ENCODE measurements at places on chromosomes 7 and 10.

DNA sequence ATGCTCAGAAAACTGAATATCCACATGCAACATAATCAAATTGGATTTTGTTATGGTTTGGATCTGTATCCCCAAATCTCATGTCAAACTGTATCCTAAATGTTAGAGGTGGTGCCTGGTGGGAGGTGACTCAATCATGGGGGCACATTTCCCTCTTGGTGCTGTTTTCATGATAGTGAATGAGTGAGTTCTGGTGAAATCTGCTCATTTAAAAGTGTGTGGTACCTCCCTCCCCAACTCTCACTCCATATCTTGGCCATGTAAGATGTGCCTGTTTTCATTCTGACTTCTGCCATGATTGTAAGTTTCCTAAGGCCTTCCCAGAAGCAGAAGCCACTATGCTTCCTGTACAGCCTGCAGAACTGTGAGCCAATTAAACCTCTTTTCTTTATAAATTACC is 239.6 kb upstream of the KLF14 start:
- no peak for DNase-seq

GRCh38 chr7:127754457-127754856 is 102.5 kb downstream of the SND1 start:
- no peak for DNase-seq

DNA sequence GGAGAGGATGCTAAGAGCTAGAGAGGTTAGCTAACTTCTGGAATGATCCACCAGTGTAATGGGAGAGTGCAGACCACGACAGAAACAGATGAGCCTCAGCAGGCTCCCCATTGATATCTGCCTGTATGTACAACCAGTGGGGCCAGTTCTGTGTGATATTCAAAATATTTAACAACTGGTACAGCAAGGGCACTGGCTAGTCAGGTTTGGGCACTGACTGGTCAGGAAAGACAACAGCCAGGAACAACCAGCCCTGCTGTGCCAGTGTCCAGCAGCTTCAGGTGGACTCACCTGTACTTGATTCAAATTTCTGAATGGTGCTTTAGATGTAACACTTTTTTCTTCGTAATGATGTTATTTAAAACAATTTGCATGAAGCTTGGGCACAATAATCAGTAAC is 5.9 kb upstream of the TRIL start:
- no peak for DNase-seq

DNA sequence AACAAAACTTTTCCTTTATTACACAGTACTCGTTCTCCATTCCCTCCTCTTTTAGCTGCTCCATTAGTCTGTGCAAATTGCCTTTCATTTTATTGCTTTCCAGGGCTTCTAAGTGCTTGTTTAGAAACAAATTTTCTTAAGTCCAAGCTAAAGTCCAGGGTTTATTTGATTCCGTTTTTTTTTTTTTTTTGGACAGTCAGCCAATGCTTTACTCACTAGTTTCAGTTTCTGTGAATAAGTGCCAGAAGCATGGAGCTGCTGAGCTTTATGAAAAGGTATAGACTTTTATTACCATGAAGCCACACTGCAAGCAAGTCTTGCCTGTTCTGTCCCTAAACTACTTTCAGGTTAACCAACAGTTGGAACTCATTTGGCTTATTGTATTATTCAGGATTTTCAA is 455.0 kb downstream of the GFRA1 start:
- DNase-seq = no peak

GRCh38 chr10:96346295-96346694 is 12.5 kb downstream of the OPALIN start:
- DNase-seq = no peak

- no peak for DNase-seq
These were observed 89.5 kb downstream of the FAM53B start for GRCh38 chr10:124654686-124655085.

DNA sequence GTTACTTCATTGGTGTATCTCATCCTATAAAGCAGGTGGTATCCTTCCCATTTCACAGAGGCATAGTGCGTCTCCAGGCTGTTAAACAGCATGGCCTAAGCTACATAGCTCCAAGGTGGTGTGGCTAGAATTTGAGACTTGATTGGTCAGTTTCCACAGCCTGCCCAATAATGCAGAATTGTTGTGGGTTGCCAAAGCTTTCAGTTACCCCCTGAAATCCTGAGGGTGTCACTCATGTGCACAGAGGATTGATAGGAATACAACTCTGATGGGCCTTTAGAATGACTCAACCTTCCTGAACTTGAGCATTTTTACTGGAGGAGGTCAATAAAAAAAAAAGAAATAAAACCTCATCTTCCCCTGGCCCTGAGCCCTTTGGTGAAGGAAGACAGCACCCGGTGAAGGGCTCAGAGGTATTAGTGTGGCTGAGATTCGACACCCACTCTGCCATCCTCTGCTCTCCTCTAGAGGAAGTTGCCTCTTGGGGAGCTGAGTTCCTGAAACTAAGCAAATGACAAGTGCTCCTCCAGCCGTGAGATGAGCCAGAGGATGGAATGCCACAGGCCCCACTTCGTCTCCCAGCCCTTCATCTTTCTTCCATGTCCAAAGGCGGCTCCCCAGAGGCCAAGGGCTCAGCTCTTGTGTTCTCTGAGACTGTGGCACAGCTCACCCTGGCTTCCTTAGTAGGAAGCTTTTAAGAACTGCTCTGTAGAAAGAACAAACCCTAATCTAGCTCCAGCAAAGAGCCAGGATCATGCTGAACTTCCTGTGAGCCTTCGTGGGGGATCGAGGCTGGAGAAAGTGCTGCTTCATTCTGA is 1.0 kb downstream of the ACSL5 start:
- DNase-seq = peak; percentile 34

- no peak for DNase-seq
These were observed 541 bp upstream of the PFKFB3 start for GRCh38 chr10:6202098-6202683.

- DNase-seq = no peak
These were observed 141.7 kb downstream of the NPY start for GRCh38 chr7:24425664-24426063.

GRCh38 chr10:120493411-120494312 is 36.6 kb downstream of the PLPP4 start:
- no peak for DNase-seq

- peak; percentile 70 for DNase-seq
These were observed 29.7 kb downstream of the VIM start for GRCh38 chr10:17257466-17258321.

- no peak for DNase-seq
These were observed 229.7 kb upstream of the ZNF32 start for GRCh38 chr10:43878386-43878785.

GRCh38 chr7:34059136-34059828 is 153.9 kb downstream of the BMPER start:
- no peak for DNase-seq

DNA sequence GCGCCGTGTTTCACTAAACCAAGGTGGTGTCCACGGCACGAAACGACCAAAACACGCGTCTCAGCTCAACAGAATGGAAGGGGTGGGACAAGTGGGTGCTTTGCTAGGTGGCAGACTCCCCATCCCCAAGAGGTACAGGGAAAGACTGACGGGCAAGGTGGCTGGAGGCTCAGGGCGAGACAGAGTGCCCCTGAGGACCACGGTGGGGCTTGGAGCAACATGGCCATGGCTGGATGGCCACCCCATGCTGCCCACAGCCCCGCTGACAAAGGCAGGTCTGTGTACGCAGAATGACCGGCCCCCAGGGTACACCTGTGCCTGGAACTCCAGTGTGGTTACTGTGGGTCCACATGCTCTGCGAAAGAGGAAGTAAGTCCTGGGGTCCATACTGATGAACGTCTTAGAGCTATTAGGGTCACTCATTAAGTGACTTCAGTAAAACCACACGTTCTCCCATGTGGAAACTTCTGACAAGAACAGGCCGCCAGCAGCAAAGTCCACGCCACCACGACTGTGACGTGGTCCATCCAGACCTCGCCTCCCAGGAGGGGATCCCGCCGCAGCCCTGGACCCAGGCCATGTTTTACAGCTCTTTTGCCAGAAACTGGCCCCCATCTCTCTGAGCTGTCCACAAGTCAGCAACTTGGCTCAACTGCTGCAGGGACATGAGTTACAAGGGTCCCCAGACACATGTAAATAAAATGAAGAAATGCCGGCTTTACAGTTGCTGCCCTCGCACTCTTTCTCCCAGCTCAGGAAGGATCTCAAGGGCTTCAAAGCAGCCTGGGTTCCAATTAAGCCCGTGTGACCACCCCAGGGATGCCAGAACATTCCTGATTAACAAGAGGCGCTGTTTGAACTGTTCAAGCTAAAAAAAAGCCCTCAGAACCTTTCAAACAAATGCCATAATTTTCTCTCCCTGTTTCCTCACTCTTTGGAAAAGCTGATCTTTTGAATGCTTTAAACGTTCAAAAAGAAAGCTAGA is 66.8 kb downstream of the MAD1L1 start:
- DNase-seq = no peak

GRCh38 chr10:12401466-12401865 is 52.1 kb downstream of the CAMK1D start:
- DNase-seq = no peak

- DNase-seq = no peak
These were observed 10.6 kb downstream of the PDE6C start for GRCh38 chr10:93622942-93623341.

DNA sequence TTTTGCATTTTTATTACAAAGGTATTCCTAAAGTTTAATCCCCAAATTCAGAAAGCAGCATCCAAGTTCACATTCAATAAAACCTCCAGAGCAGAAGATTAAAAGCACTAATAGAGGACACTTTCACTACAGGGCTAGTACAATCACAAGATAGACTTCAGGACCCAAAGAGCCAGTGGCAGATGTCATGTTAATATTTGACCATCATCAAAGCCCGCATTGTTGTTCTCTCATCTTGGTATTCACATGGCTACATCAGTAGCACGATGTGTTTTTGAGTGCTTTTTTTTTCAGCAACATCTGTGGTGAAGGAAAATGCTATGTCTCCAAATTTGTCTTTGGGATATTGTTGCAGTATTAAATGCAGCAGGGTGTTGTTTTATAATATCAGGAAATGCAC is 134.3 kb downstream of the ARL4A start:
- no peak for DNase-seq

DNA sequence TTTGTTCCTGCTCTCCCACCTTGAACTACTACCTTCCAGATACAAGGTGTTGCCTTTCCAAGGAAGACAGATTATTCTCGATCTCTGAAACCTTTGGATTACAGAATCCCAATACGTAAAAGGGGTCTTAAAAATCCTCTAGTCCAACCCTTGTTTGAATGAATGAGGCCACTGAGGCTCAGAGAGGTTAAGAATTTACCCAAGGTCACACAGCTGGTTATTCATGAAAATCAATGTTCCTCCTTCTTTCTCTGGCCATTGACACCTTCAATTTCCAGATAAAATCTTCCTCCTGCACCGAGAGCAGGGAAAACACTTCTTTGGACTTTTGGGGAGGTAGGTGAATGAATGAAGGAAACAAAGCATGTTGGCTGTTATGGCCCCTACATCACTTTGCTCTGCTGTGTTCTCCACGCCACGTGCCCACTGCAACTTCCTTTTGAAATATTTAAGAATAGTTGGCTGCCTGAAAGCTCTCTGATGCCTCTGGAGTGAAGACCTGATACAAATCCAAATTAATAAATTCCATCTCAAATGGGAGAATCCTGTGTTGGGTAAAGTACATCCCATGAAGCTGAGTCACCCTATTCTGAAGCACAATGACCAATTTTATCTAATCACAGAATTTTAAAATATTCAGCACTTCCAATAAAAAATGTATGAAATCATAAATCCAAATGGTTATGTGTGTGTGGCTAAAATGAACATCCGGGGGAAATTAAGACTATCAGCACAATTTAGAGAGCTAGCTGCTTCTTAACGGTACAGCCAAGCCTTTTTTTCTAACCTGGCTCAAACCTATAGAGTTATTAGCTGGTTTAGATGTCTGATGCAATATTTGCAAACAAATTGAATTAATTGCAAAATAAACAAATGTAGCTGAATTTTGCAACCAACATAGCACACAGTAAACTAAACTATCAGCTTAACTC is 7.3 kb downstream of the SVIL start:
- DNase-seq = no peak

DNA sequence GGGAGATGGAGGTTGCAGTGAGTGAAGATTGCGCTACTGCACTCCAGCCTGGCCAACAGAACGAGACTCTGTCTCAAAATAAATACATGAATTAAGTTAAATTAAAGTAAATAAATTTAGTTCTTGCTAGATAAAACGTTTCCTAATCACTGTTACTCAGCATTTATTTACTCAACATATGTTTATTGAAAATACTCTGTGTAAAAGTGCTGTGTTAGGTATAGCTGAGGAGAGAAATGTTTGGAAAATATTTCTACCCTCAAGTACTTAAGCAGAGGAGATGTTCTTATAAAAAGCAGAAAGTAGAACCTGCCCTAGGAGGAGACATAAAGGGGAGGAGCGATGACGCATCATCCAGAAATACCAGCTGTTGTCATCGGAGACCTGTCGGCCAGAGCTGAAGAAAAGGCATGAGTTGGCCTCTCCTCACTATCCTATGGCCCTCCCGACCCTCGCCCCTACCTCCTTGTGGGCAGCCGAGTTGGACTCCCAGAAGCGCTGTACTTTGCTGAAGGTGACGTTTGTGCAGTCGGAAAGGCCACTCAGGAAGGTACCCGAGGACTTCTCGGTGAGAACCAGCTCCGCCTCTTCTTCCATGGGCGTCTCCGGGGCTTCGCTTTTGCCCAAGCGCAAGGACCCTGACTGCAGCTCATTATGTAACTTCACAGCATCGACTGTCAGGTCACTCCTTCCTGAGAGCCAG is 1.1 kb downstream of the RRP12 start:
- no peak for DNase-seq

DNA sequence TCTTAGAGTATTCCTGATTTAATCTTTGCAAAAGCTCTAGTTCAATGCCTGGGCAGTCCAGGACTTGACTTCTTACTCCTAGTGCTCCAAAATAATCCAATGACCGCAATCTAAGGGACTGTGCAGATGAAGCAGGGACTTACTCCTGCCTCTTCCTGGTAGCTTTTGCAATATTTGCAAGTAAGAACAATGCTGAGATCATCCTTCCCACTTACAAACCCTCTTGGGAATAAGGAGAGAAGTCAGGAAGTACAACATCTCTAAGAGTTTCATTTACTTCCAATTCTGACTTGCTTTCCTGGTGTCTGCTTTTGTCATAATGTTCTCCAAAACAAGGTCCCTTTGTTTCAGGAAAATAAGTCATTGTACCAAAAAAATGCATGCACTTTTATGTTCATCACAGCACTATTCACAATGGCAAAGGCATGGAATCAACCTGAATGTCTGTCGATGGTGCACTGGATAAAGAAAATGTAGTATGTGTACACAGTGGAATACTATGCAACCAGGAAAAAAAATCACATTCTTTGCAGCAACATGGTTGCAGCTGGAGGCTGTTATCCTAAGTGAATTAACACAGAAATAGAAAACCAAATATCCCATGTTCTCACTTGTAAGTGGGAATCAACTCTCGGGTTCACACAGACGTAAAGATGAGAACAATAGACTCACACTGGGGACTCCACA is 7.1 kb upstream of the KCNMA1 start:
- DNase-seq = no peak

DNA sequence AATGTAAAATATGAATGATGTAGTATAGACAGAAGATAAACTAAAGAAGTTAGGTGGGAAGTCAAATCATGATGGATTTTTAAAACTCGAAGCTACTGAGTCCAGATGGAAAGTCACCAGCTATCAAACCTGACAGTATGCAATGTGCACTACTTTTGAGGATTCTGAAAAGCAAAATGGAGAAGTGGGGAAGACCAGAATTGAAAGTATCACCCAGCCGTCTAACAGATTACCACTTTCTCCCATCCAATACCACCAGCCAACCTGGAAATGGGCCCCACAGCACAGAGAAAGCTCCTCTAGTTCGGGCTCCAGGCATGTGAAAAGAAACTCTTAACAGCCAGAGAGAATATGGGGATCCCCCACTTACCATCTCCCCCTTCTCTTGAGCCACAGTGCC is 67.9 kb upstream of the SRRM3 start:
- DNase-seq = no peak

- no peak for DNase-seq
These were observed 126.8 kb downstream of the MAD1L1 start for GRCh38 chr7:2105917-2106316.
